ENCODE measurements at places on chromosomes 4 and X.

DNA sequence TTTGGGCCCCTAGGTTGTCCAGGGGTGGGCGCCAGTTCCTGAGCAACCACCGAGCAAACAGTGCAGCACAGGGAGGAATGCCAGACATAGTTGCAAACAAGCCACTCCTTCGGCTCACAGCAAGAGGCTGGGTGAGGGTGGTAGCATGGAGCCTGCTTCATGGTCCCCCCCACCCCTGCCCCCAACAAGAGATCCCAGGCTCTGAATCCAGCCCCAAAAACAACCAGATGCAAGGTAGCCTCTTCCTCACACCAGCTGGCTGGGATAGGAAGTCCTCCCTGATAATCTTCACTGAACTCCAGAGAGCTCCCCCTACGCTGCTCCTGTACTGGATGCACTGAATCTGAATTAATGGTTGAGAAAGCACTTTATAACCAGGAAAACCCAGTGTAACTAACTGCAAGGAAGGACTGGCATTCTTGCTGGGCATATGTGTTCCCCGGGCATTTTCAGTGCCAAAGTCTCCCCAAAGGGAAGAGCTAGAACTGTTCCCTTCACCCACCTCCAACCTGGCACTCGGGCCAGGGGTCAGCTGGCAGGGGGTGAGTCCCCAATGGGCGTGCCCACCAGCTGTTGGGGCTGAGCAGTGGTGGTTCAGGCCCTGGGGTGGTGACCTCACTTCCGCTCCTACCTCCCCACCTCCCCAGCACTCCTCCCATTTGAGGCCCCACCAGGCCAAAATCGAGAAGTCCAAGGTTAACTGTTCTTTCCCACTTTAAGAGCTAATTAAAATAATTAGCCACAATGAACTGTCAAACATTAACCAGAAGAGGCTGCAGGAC lies 1.5 kb downstream of the ELF4 start:
- DNase-seq: no peak

- DNase-seq: no peak
Observed at GRCh38 chr4:146159384-146160058, 16.0 kb upstream of the LSM6 start.

DNA sequence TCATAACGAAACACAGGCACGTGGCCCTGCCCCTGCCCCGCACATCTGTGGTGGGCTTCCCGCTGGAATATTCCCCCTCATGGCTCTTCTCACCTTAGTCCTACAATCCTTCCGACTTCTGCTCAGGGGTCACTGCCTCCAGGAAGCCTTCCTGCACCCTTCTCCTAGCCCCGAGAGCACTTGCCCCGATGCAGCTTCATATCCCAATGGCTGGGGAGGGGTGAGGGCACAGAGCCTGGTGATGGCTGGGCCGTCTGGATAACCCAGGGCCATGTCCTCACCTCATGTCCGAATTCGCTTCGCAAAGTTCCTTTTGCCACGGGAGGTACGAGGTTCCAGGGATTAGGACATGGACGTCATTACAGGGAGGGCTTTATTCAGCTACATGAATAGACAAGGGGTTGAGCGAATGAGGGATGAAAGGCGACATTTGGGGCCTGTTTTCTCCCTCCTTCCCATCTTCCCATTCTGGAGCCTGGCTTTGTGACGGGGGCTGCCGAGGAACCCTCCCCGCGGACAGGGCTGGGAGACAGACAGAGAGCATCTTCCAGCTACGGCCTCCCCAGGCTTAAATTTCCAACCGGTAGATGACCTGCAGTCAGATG lies 35.5 kb upstream of the HMX1 start:
- peak; percentile 13 for DNase-seq

- DNase-seq: no peak
Observed at GRCh38 chr4:94339779-94340178, 2.9 kb downstream of the HPGDS start.

- DNase-seq: no peak
Observed at GRCh38 chrX:150200361-150200760, 162.8 kb upstream of the MAMLD1 start.

GRCh38 chr4:25879991-25880651 lies 17.3 kb upstream of the SEL1L3 start:
- DNase-seq: no peak

GRCh38 chr4:20249333-20249732 lies 2.4 kb upstream of the SLIT2 start:
- DNase-seq: peak; percentile 30

- no peak for DNase-seq
Observed at GRCh38 chr4:5034206-5034605, 14.9 kb upstream of the CYTL1 start.

DNA sequence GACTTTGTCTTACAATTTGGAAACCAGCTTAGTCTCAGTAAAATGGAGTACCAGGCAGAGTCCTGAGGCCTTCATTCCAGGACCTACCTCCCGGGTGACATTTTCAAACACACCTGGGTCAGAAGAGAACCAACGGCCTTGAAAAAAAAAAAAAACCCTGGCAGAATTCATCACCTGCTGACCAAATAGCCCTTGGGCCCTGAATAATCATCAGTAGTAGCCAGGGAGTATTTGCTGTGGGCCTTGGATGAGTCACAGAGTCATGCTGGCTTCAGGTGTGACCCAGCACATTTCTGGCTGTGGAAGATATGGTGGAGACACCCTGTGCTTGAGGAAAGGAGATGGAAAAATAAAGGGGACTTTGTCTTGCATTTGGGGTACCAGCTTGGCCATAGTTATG lies 92.2 kb downstream of the LPAR4 start:
- no peak for DNase-seq

GRCh38 chr4:188107931-188108843 lies 1.2 kb downstream of the TRIML2 start:
- DNase-seq: no peak

DNA sequence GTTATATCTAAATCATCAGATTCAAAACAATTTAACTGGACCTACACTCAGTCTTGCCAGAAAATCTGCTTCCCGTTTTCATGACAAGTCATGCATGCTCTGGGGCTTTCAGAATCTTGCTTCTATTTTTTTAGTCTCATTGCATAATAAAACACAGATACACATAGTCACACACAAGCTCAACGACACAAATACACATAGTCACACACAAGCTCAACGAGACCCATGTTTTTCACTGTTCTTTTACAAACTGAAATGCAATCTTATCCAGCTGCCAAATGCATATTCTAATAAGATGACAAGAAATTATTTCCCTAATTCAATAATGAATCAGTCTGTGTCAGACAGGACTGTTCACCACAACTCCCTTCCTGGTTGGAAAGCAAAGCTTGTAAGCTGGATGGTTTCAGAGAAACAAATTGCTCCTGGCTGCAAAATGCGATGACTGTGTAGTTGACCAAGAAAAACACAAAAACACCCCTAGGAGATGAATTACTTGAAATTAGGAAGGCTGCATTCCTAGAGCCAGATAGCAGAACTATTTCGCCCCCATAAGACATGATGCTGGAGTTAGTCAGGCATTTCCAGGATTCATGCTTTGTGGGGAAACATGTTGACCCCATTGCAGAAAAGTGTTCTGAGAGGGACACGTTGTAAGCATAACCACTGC lies 208.7 kb downstream of the CHIC2 start:
- no peak for DNase-seq

- peak; percentile 76 for DNase-seq
Observed at GRCh38 chr4:3346146-3346545, 53.3 kb downstream of the RGS12 start.

GRCh38 chr4:40507977-40508376 lies 121.7 kb downstream of the RBM47 start:
- peak; percentile 44 for DNase-seq

DNA sequence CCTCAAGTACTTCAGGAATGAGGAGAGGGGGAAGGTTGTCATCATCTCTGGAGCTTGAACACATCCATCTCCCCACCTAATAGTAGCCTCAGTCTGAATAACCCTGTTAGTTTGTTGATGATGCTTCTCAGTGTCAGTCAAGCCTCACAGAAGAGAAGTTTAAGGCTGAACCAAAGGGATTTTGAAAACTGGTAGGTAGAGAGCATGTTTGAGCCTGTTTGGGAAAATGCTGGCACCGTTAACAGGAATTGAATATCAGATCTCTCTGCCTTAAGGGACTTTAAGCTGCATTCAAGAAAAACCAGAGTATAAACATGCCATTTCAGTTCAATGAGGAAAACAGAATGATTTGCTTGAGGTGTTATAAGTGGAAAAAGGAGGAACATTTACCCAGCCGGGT lies 73.1 kb downstream of the MAPK10 start:
- DNase-seq: no peak

DNA sequence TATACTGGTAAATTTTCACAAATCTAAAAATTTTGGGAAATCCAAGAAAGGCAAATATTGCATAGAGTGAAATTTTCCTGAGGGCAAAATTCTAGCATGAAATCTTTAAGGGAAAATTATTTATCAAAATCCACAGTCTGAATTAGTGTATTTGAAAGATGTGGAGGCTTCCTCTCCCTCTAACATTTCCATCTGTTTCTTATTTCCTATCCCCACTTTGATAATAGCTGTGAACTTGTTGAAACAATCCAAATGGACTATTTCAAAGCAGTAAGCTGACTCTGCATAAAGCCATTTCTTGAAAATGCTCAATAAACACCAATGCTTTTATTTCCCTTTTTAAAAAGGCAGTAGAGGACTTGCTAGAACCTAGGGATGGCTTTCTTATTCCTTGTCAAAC lies 107.3 kb upstream of the PABPC4L start:
- no peak for DNase-seq
